Activated CD4-positive, alpha-beta T cell treated with anti-CD3 and anti-CD28 coated beads, Interleukin-2, amount 50 U/mL, for 24 hours (primary cell): ENCODE measurements at places on chromosomes 1 and 21.

DNA sequence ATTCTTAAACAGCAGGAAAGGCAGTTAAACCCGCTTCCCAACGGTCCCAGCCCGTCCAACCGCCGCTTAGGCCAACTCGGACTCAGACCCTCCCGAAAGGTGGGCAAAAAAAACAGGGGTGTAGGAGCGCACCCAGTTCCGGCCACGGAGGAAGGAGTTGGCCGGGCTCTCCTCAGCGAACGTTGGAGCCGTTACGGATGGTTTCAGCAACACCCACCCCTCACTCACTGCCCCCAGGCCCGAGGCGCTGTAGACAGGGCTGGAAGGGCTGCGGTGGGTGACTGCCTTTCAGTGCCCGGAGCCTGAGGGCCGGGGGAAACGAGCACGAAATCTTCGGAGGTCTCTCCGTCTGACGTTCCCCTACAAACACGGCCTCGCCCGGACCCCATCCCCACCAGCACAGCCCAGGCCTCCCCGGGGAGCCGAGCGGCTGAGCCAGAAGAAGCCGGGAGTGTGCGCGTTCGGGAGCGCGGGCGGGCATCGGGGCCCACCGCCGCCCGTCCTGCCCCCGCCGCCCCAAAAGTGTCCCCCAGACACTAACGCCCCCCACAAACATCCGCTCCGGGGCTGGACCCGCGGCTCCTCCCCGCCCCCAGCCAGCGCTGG is 1.3 kb downstream of the KDM5B start:
- no peak for DNase-seq

DNA sequence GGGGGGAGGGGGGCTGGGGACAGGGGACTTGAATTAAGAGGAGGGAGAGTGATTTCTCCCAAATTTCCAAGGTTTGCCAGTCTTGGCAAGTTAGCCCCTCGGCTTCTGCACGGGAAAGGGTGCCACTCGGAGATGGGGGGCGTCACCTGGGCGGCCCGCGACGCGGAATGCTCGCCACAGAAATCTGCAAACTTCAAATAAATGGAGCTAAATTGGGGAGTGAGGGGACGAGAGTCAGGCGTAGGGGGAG is 885 bp upstream of the SSBP3 start:
- no peak for DNase-seq

GRCh38 chr1:15742339-15742801 is at the start of gene TMEM82:
TSS of gene TMEM82 (plus strand) at chr1:15742499. CDS start at chr1:15742560, 61 bp downstream.
- DNase-seq, result no peak

DNA sequence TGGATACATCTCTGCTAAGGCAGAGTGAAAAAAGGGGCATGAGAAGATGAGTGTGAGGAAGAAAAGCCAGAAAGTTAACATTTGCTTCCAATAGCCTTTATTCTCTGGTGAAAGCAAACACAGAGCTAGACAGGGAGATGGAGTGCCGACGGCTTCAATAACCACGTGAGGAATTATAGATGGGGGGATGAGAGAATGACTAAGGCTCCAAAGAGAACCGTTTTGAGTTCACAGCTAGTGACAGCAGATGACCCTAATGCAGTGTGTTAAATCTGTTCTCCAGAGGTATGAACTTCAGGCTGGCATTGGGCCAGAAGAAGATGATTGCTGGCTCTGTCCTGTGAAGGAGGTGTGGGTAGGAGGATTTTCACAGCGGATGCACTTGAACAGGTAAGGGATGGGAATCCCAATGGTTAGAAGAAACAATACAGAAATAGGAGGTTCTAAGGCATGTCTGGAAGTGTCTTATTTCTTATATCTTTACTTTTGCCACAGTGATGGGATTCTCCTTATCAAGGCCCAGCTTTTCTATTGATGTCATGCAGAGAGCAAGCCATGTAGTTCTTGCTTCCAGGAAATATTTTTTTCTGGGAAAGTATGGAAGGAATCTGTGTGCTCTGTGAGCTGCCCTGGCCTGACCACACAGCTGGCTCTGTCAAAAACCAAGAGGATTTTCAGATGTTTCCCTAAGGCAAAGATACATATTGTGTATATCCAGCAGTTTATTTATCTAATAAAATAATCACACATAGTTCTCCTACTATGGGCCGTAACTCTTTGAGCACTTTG is 573.8 kb downstream of the LTN1 start:
- no peak for DNase-seq

- no peak for DNase-seq
Observed at GRCh38 chr1:40252601-40253000, 4.9 kb downstream of the TMCO2 start.
